ENCODE measurements at places on chromosomes 11 and 22.

DNA sequence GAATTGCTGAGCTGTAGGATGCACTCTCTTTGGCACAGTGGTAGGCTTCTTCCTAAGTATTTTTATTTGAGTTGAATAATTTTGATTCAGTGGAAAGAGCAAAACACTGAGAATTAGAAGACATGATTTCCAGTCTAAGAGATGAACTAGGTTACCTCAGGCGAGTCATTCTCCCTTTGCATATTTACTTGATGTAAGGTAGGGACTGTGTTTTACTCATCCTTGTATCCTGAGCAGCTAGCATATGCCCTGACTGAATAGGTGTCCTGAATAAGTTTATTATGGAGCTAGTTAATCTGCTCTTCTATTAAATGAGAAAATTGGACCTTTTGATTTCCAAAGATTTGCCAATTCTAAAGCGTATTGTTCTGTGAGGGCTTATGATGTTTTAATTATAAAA, 50.7 kb downstream of the STIM1 start:
- no peak for DNase-seq

DNA sequence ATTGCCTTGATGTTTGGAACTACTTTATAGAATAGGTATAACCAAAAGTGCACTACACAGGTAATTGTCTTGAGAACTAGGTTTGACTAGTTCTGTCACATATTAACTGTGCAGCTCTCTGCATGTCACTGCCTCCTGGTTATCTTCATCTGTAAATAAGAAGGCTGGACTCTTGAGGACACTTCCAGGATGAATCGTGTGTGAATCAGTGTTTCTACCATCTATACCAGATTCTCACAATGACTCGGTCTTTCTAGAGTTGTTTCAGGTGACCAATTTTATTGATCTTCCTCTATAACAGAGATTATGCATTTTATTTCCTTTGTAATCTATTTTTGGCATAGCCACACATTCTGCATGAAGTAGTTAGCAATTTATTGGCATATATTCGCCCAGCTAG, 1181.0 kb upstream of the TENM4 start:
- DNase-seq, result no peak

DNA sequence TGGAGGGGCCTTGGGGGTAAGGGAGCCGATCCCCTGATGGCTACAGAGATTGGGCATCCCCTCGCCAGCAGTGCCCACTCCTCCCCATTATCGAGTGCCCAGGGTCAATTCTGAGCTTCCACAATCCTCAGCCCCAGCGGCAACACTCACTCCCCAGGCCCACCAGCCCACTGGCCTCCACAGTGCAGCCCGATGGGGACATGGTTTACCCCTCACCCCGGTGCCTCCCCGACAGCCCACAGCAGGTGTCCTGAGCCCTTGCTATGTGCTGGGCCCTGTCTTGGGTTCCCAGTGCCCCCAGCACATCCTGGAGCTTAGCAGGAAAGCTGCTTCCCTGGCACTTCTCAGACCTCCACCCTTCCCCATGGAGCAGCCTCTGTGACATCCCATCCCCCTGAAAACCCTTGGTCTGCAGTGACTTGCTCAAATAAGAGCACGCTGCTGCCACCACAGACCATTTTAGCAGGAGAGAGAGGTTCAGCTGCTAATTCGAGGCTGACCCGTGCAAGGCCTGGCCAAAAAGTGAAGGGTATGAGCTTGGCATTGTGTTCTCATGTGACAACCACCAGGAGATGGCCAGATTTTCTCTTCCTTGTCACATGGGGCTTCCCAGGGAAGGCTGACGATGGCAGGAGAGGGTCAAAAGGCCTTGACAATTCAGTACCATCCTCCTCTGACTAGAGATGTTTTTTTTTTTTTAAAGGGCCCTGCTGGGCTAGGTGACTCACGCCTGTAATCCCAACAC, 23.6 kb downstream of the KCNJ4 start:
- no peak for DNase-seq

GRCh38 chr11:120221115-120221752, 10.4 kb downstream of the OAF start:
- no peak for DNase-seq

DNA sequence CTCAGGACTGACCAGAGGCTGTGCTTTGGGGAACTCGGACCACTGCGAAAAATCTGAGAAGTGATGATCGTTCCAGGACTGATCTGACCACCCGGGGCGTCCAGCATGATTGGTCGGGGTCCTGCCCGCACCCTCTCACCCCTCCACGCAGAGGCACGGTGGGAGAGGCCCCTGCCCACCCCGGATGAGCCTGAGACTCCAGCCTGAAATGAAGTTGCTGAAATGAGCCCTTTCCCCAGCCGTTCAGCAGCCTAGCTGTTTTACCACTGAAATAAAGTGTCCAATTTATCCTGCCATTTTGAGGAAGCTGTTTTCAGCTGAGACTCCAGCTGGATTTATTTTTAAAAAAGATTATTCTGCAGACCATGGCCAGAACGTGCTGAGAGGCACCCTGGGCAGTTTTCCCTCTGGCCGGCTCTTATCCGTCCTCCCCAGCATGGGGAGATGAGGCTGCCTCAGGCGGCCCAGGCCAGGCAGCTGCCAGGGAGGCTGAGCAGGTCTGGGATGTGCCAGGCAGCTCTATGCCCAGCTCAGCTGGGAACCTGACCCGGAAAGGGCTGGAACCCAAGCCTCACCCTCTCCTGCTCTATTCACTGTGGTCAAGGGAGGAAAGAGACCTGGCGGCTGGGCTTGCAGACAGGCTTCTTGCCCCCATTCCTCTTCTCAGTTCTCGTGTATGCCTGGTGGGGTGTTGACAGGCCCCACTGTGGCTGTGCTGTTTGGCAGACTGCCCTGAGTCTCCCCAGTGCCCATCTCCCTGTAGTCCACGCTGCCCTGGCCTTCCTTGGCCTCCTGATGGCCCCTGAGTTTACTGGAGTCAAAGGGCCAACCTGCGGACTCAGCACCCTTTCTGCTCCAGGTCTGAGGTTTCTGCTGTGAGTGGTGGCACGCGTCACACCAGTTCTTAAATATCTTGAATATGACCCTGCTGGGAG, 161.0 kb upstream of the B3GAT1 start:
- DNase-seq, result no peak

DNA sequence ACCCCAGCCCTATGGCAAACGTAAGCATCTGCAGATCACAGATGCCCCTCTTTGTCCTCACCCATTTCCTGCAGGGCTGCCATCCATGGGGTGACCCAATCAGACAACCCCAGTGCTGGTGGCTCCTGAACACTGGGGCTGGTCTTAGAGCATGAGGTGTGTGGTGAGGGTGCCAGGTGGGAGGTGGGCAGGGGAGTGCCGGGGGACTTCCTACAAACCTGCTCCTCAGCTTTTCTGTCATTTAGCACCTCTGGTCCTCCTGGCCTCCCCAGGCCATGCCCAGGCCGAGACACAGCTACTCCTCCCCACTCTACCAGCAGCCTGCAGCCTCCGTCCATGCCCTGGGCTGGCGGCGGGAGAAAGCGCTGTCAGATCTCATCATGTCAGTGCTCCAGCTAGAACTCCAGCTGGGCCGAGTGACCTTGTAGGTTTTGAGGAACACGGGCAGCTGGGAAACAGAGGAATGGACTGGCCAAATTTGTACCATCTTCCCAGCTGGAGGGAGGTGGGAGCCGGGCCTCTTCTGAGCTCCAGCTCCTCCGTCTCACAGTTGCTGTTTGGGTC, 157.7 kb upstream of the NECTIN1 start:
- no peak for DNase-seq

DNA sequence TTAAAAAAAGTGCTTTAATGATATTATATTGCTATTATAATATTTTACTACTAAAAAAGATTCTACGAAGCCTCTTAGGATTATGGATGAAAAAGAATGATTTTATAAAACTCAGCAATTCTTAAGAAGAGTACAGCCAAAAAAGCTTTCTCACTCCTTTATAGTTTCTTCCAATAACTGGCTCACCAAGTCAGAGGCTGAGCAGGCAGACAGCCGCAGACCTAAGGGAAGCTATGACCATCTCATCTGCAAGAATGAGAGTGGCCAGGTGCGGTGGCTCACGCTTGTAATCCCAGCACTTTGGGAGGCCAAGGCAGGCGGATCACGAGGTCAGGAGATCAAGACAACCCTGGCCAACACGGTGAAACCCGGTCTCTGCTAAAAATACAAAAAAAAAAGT, 12.7 kb upstream of the EMID1 start:
- DNase-seq, result no peak

- no peak for DNase-seq
Measured at GRCh38 chr11:1296287-1296686, 13.1 kb downstream of the TOLLIP start.

DNA sequence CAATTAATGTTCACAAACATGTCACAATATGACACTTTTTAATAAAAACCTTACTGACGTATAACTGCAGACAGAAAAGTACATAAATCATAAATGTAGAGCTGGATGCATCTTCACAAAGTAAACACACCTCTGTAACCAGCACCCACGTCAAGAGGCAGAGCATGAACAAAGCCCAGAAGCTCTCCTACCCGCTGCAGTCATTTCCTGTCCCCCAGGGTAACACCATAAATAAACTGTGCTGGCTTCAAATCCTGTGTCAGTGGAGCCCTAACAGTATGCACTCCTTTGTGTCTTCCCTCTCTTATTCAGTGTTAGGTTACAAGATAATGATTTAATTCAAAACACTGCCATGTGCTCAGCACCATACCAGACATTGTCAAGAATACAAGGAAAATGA, 5.7 kb downstream of the SYT13 start:
- no peak for DNase-seq

DNA sequence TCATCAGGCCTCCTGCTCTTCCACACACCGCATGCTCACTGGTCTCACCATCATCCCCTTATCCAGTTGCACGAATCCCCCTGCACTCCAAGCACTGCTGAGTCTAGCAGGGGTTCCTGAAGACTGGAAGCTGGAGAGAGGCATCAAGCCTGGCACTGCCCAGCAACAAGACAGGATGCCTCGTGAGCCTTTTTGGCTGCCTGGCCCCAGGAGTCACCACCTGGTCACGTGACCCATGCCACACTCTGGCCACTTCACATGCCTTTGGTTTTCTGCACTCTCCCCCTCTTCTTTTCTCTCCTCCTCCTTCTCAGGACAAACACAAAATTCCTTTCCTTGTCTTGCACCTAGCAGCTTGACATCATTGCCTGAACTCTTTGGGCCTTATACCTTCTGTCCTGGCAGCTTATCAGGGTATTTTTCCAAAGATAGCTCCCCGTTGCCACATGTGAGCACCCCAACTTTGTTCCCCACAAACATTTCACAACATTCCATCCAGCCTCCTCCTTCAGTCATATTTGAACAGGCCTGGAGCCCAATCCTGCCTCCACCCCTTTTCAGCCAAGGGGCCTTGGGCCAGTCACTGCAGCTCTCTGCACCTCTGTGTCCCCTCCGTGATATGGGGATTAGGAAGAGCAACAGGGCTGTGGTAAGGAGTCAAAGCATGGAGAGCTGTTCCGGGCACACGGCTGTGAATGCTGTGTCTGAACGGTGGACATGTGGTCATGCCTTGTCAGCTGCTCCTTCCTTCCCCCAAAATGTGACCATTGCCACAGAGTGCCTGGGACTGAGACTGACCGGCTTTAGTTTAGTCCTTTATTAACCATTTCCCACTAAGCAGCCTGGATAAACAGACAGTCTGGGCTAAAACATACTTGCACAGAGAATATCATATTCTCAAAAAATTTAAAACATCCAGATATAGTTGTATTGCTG, 2.8 kb upstream of the PACSIN2 start:
- no peak for DNase-seq

DNA sequence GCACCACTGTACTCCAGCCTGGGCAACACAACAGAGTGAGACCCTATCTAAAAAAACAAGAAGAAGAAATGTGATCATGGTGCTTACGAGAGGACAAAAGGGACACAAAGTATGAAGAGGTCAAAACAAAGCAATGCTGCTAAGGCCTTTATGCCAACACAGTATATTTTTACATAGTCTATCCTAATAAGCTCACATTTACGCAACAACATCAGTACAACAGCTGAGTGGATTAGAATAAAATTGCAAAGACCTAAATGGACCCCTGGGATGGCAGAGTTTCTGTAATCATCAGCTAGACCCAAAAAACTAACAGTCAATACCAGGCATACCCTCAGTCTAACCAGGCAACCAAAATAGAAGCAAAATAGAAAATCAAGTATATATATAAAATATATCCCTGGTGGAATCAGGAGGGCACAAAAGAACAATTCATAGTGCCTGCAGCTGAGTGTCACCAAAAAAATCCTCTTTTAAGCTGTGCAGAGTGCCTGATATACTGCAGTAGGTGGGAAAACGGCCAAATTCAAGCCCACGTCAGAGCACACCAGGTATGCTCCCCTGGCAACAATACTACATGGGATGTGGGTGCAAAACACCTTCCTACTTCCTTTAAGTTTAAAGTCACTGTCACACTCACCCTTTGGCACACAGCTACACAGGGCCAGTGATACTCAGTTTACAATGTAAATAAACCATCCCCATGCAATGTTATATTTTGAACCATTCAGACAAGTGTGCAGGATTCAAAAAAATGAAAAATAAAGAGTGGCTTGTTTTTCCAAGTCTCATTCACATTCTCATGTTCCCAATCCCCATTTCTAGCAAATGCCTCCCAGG, 57.8 kb downstream of the RBFOX2 start:
- DNase-seq, result no peak

DNA sequence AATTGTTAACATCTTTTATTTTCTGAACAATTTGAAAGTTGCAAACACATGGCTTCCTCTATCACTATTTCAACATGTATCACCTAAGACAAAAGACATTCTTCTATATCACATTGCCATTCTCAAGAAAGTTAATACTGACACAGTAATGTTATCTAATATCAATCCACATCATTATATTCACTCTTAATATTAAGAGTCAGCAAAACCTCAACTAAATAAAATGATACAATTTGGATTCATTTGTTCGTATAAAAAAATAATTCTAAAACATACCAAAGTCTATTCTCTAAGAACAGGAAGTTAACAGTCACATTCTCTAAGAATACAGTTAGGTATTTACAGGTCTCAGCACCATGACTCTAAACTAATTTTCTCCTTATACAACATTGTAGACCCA, 52.0 kb downstream of the ABTB2 start:
- DNase-seq, result no peak

- DNase-seq, result no peak
Measured at GRCh38 chr11:69854713-69855112, 35.5 kb upstream of the FGF3 start.

- no peak for DNase-seq
Measured at GRCh38 chr11:47434011-47434786, 8.0 kb upstream of the PSMC3 start.

- DNase-seq, result peak; percentile 57
Measured at GRCh38 chr22:31292236-31292989, at the start of gene PIK3IP1. Gene PIK3IP1 (minus strand): TSS chr22:31292488. CDS start chr22:31292344, 144 bp downstream.

GRCh38 chr11:92211576-92212167, 12.9 kb upstream of the FAT3 start:
- no peak for DNase-seq

GRCh38 chr11:33552756-33553155, 147.9 kb downstream of the C11orf91 start:
- DNase-seq, result no peak
